ENCODE measurements at places on chromosomes 1 and 21. TPM values are rescaled to one million over a fixed set of nuclear protein-coding genes. Genes with fewer than 3 reads are reported as not detected.

- no peak for DNase-seq
These were observed 83.1 kb upstream of the SOD1 start for GRCh38 chr21:31576428-31576827.

DNA sequence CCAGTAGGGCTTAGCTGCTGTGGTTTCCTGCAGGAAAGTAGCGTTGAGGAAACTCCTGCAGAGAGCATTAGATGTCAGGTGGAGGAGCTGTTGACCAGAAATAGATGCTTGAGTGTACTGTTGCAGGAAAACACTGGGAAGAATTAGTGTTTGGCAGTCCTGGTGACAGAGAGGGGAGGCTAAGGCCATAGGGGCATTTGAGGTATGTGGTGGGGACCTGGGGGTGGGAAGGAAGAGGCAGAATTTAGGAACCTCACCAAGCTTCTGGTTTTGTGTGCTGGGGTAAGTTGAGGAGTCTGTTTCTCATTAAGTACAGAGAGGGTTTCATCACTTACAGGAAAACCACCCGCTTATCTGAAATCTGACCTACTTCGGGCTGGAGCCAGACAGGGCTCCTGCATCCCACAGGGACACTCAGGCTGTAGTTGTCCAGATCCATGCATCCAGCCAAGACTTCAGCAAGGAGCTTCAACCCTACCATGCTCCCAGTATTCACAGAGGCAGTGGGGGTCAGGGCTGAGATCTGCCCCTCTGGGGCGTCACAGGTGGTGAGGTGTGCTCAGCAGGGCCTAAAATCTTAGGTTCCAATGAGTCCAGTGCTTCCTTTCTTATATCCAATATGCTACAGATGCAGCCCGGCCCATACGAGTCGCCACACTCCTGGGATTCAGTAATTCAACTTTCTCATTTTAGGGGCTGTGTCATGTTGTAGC lies 15.1 kb downstream of the SH2D2A start:
- no peak for DNase-seq

DNA sequence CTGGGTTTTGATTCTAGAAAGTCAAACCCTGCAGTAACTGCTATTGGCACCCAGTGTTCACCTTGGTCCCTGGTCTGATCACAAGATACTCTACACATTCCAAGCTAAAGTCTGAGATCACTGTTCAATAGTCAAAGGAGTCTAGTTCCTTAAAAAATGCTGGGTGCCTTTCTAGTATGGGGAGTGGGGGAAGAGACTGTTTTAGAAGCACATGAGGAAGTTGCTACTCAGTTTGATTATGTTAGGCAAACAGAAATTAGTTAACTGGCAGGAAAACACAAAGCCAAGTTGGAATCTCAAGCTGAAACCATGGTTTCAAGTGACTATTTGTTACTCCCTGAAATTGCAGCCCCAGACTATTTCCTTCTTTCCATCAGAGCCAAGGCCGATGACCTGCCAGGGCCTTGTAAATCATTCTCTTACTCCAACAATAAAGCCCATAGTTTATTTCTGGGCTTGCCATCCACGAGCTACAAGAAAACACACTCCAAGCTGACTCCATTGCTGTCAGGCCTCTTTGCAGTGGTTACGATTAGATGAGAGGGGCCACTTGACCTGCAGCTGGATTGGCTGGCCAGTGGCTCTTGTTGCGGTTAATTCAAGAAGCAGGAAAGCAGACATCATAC lies 21.1 kb upstream of the VTCN1 start:
- no peak for DNase-seq

GRCh38 chr1:62247391-62248168 lies 52.9 kb downstream of the L1TD1 start:
- DNase-seq: no peak

- DNase-seq: no peak
These were observed 268.6 kb upstream of the RGS18 start for GRCh38 chr1:191889623-191890003.

GRCh38 chr21:39852021-39852721 lies 15.1 kb upstream of the PCP4 start:
- no peak for DNase-seq

DNA sequence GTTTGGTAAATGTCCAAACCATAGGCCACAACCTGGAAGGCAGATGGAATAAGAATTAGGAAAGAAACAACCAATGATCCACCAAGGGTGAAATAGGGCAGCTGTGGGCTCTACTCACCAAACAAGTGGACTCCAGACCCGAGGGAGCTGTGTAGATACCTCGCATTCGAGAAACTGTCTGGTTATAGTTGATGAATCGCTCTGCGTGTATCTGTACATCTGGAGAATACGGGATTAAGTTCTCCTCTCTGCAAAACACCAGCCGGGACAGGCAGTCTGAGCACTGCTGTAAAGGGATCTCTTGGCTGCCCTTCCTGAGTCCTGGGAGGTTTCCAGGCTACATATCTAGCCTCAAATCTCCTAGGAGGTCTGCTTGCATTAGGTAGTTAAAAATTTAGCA lies 9.4 kb upstream of the UBR4 start:
- no peak for DNase-seq

DNA sequence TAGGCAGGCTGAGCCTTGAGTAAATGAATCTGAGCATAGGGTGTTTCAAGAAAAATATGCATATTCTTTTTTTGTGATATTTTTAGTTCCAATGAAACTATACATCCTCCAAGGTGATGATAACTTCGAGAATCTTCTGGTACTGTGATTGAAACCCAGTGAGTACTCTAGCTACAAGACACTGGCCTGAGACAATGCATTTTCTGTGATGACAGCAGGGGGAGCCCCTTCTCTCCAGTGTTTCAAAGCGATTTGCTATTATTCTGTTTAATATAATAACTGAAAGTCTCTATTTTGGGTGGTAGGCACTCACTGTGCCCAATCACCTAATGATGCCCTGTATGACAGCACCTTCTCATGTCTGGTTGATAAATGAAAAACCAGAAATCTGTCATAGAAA lies 12.1 kb downstream of the IRF2BP2 start:
- DNase-seq: no peak

DNA sequence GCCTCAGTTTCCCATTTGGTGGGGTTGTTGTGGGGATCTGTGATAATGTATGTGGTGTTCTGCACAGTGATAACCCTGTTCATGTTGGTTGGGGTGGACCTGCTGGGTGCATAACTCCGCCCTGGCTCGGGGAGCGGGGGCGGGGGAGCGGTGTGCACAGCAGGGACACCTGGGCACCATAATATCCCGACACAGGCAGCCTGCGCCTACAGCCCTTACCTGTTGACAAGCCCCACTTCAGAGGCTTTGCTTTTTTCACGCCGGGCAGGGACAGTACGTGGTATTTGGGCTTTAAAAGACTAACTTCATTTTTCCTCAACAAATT lies 48.0 kb upstream of the ACOT11 start:
- DNase-seq: no peak

DNA sequence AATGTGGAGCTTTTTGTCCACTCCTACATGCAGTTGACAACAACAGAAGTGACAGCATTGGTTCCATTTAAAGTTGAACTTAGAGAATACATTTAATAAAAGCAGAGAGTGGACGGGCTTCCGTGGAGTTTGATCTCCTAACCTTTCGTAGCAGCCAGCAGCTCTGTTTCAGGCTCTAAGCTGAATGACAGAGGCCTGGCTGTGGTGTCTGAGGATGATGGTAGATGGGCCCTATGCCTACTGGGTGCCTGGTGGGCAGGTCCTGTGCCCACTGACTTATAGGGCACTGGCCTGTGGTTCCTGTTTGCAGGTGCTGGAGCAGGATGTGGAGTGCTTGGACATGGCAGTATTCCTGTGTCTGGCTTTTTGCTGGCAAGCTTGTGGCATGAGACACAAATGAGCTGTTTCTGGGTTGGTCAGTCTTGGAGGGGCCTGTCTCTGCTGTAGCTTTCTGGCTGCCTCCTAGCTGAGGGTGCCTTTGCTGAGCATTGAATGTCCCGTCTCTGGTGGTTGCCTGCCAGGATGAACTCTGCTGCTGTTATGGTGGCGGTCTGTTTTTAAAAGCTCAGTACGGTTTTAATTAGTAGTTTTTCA lies 54.6 kb downstream of the PRDM2 start:
- no peak for DNase-seq

DNA sequence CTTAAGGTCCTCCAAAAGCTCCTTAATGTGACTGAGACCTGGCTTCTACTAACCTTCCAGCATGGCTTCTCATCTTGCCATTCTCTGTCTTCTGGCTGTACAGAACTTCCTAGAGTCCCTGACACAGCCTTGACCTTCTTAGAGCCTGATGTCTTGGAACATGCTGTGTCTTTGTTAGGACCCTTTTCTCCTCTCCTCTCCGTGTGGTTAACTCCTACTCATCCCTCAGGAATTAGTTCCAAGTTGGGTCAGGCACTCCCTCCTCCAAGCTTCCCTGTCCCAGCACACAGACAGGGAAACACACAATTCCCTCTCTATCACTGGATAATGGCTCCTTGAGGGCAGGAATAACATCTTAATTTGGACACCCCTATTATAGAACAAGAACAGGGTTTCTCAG lies 275.4 kb upstream of the USP24 start:
- DNase-seq: no peak

CDC73 gene
- 62.8 TPM for total RNA-seq

OVAAL gene
- not detected for total RNA-seq

DNA sequence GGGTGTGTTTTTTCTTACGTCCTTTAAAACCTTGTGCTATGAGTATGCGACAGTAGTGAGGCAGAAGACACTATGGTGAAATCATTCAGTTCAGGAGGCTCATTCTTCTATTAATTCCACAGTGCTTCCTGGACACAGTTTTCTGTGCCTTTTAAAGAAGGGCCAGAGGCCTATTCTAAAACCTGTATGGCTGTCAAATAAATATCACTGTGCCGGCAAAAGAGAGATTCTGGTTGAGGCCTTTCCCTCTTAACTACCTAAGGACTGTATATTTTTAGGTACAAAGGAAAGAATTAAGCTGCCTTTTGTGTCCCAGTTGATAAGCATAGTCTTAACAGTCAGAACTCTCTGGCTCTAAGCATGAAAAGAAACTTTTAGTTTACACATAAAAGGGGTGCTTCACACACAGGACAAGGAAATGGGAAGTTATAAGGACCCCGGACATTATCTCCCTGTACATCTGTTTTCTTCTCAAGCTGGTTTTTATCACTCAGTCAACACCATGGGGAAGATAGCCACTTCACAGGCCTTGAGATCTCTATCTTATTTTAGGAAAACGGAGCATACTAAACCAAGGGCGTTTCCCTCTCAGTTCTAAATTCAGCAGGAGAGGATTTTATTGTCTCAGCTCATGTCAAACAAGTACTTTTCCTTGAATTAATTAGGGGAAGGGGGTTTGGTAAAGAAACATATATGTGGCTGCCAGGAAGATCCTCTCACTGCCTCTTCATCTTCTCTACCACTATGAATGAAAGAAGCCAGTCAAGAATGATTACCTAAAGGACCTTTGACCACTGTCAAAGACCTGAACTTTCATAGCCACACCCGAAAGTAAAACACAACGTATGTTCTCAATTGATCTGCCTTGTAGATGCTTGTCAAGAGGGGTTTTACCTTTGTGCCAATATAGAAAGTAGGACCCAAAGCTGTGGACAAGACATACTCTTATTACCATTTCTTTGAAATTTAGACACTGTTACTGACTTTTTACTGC lies 71.4 kb upstream of the HSPA13 start:
- no peak for DNase-seq

Data from thoracic aorta (tissue), 2 donors.